Osteocyte (in vitro differentiated cells): ENCODE measurements at places on chromosomes 2 and 18. TPM values are rescaled to one million over a fixed set of nuclear protein-coding genes. Genes with fewer than 3 reads are reported as not detected.

TMEM237 gene
- total RNA-seq: 37.9 and 38.6 TPM in 2 replicates

GPBAR1 gene
- not detected in 2 replicates for total RNA-seq

ITGAV gene
- total RNA-seq: 141 and 146 TPM in 2 replicates

SPATA3 gene
- total RNA-seq: not detected in 2 replicates

GRCh38 chr2:106094131-106094841 lies 99.8 kb downstream of the UXS1 start:
- DNase-seq: peak; percentile 60

DNA sequence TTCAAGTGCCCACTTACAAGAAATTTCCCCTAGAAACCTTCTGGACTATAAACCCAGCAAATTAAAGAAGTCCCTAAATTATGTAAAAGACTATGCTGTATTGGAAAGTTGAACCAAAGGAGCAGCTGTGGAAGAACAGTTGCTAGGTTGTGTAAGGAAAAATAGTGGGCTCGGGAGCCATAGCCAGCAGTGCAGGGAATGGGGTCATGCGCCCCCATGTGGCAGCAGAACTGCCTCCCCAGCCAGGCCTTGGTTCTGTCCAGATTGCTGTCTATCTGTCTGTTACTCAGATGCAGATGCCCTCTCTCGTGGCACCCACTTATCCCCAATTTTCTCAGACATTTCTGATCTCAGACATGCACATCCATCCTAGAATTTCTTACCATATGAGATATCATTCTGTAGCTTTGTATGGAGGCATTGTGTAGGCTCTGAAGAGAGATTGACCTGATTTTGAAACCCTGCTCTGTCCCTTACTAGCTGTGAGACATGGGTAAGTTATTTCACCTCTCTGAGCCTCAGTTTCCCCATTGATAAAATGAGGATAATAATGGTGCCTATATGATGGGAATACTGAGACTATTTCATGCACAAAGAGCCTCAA lies 258.3 kb downstream of the SS18 start:
- no peak for DNase-seq

- DNase-seq: no peak
Measured at GRCh38 chr2:159753797-159754196, 41.5 kb downstream of the MARCHF7 start.

DNA sequence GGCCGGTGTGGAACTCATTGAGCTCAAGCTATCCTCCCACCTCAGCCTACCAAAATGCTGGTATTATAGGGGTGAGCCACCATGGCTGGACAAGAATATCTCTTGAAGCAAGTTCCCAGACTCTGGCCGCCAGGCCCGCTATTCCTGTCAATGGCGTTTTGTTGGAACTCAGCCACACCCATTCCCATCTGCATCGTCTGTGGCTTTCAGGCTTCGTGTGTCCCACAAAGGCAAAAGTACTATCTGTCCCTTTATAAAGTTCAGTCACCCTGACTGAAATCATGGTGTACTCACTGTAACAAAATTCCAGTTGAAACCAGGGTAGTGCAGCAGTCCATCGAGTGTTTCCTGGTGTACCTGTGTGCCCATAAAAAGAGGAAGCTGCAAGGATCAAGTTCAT lies 96.7 kb downstream of the SH3BP4 start:
- DNase-seq: no peak

- no peak for DNase-seq
Measured at GRCh38 chr2:158142165-158142564, 40.5 kb downstream of the UPP2 start.
